HS-27A (cell line): ENCODE measurements at places on chromosomes 3 and 15.
A peak's percentile ranks its signal among the peaks of the same experiment; 100 is the strongest.

GRCh38 chr3:49120096-49120437, 556 bp downstream of the USP19 start:
- DNase-seq, result no peak

DNA sequence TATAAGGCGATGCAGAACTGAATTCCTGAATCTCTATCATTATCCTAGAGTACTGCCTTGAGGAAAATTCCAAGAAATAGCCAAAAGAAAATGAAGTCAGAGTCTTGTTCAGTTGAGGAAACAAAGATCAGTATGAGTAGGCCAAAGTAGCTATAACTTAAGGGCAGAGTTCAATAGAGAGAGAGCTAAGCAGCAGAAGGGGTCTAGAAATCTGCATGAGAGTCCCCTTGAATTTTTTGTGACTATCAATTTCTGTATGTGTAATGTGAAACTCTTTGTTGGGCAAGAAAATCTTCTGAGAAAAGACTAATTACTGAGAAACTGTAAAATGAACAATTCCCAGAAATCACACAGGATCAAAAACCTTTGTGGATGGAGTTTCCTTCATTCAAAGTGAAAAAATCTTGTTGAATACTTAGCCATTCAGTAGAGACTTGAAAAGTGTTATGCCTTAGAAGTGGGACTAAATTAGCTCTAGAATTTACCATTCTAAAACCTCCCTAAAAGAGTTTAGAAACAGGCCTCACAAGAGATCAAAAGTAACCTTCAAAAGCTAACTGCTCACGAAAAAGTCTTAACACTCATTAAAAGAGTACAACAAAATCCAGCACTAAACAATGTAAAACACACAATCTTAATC, 43.1 kb upstream of the FNDC3B start:
- no peak for DNase-seq

GRCh38 chr3:9007928-9008327, 44.7 kb upstream of the RAD18 start:
- no peak for DNase-seq

DNA sequence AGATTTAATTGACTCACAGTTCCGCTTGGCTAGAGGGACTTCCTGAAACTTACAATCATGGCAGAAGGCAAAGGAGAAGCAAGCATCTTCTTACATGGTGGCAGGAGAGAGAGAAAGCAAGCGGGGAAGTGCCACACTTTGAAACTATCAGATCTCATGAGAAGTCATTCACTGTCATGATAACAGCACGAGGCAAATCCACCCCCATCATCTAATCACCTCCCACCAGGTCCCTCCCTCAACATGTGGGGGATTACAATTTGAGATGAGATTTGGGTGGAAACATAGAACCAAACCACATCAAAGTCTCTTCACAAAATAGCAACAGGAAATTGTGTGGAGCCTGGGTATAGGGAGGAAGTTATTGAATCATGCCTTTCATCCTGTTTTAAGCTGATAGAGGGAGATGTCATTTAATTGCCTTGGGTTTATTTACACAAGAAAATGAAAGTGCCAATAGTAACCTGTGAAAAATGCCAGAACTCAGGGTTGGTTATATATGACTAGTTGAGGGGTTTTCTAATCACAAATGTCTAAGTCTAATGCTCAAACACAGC, 624.8 kb upstream of the LMCD1 start:
- no peak for DNase-seq

DNA sequence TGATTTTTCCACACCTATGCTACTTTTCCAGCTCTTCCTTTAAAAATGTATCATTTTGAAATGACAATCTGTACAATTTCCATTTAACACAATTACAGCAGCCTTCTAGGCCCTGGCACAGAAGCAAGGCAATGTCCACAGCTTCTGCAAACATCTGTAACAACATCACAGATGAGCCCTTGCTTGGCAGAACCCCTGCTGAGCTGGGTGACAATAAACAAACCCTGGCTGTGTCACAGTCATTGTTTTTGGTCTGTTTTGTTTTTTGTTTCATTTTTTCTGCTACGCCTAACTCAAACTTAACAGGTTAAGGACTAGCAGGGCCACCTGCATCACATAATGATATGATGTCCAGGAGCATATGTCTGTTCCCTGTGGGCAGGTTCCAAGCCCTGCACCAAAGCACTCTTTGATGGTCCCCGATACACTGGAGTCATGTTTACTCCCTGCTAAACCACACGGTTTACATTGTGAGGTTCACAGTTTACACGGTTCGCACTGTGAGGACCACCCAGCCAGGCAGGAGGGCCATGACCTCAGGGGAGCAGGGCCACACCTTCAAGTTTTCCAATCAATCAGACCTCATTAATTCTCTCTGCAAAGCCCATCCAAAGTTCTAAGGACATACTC, 186.8 kb upstream of the CHRNA7 start:
- no peak for DNase-seq

DNA sequence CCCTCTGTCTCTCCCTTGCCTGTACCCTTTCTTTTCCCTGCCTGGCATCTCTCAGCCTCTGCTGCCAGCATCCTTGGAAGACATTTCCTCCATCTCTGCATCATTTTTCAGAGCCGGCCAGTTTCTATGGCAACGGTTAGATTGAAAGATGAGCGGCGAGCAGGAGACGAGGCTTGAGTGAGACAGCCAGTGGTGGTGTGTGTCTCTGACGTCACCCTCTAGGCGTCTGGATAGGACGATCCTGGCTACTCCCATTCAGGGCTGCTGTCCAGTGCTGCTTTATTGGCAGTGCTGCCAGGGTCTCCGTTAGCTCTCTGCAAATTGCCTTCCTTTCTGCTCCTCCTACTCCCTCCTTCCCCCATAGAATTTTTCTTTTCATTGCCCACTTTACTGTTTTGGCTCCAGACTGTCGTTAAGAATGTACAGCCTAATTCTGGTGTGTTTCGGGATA, 57.9 kb downstream of the TRAK1 start:
- DNase-seq, result no peak

GRCh38 chr3:188827576-188827975, 344.2 kb upstream of the TPRG1 start:
- no peak for DNase-seq

DNA sequence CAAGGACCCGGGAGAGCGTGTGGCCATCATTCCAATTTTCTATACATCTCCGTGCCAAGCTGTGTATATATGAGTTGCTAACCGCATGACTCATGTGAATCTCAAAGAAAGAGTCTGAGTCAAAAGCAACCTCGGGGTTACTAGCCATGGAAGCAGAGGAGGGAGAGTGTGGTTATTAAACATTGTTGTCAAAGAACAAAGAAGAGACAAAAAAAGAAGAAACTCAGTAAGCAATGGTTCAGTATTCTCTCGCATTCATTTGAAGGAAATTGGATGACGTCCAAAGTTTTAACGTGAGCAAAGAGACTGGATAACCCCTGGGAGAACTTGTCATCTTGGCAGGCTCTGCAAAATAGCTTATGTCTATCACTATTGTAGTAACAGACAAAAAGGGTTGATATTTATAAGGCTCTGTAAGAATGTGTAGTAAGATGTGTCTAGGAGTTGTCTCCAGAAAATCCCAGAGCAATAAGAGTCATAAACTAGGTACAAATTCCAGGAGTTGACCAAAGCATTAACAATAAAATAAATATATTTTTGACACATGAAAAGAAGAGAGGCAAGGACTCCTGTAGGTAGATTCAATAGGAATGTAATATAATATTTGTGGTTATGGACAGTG, 52.8 kb upstream of the GRM7 start:
- DNase-seq, result no peak

- DNase-seq, result no peak
These were observed 130.1 kb upstream of the SOX2 start for GRCh38 chr3:181581656-181582055.

GRCh38 chr3:117483839-117484238, 774.3 kb downstream of the TUSC7 start:
- DNase-seq, result no peak

DNA sequence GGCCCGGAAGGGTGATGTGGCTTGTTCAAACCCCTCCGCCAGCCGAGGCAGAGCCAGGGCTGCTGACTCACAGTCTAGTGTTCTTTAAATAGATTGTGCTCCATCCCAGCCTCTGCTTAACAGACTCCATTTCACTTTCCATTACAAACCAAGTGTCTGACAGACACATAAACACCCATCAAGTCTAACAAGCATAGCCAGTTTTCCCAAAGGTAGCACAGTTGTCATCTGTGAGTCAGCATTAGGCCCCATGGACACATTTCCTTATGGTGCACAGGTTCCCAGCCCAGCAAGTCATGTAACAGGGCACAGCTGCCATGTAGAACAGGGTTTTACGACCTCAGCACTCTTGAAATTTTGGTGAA, 109.9 kb upstream of the RAP2B start:
- DNase-seq, result no peak

GRCh38 chr3:156705761-156706616, 31.6 kb downstream of the TIPARP start:
- no peak for DNase-seq

DNA sequence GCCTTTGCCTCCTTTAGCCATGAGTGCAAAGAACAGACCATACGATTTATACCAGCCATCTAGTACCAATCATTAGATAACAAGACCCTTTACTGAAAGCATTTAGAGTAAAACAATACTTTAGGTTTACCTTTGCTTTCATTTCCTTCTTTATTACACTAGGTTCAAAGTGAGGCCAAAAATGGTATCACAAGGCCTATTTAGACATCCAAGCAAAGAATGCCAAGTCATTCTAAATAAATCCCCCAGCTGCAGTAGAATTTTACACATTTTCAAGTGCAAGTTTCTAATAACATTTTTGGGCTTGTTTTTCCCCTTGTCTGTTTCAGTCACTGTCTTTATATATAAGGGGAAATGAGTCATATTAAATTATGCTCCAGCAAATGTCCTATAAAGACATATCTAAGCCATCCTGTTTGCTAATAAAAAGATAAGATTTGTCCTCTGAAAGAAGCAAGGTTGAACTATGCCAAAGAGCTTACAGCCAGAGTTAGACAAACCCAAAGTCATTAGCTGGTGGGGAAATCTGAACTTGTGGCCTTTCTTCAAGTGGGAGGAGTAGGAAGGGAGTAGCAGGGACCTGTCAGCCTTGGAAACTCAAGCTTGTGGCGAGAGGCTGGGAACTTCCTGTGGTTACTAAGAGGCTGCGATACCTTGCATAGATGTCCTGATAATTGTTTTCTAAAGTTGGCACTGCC, 232.7 kb downstream of the MECOM start:
- DNase-seq, result peak; percentile 20

DNA sequence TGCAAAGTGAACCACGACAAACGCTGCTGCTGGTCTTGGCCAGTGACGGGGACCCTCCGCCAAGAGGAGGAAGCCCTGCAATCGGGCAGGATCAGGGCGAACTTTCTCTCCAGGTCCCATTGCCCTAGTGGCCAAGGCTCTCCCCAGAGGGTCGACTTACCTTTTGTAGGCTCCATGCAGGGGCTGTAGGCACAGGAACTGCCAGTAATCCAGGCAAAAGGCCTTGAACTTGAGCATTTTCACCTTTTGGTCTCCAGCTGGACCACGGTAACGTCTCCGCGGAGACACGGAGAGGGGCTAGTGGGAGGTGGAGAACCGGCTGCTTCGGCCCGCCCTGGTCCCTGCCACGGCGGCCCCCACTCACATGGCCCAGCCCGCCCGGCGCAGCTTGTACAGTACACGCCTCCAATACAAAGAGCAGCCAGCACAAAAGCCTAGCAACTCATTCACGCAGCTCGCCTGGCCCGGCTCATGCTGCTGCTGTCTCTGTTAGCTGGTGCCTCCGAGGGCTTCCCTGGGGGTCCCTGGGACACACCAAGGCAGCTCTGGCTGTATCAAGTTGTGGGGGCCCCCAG, 31.0 kb downstream of the IQSEC1 start:
- no peak for DNase-seq

GRCh38 chr3:121063628-121064027, 155.6 kb downstream of the STXBP5L start:
- no peak for DNase-seq

- DNase-seq, result no peak
These were observed 1.4 kb downstream of the DNAJA4 start for GRCh38 chr15:78265752-78266224.

- DNase-seq, result no peak
These were observed 54.3 kb downstream of the LMCD1 start for GRCh38 chr3:8555725-8556472.

DNA sequence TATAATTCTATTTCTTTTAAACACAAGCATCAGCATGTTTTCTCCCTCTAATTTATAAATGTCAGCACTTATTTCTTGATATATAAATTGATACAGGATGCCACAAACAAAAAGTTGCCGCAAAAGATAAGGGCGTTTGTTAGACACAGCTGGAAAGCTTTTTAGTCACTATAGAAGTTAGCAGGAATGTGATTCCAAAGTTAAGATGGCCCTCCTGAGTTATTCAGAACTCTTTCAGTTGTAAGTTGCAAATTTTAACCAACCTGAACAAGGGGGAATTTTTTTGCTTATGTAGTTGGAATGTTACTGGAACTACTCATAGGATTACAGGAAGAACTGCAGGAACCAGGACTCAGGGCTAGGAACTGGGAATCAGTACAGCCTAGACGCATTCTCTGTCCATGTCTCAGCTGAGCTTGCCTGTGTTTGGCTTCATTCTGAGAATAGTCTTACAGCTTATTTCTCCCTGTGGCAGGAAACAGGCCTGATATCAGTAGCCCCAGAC, 166.3 kb downstream of the VGLL4 start:
- DNase-seq, result no peak

- DNase-seq, result no peak
These were observed 37.1 kb upstream of the HDC start for GRCh38 chr15:50302581-50302980.

GRCh38 chr15:83207660-83208366, at the start of gene HDGFL3:
TSS of gene HDGFL3 (minus strand) at chr15:83207823. CDS start at chr15:83207414, 409 bp downstream.
- DNase-seq, result no peak

DNA sequence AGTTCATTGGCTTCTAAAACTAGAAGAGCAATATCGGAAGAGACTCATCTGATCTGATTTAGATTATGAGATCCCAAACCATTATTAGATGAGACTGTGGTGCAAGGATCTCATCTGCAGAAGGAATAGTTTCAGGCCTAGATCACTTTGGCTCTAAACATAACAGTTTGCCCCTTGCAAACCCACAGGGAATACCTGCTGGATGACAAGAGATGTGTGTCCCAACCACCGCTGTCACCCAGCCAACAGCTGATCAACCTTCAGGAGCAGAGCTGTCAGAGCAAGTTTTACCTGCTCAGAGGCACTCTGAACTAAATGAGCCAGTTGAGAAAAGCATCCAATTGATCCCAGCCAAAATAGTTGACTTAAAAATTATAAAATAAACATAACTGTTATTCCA, 64.0 kb upstream of the ST3GAL6 start:
- DNase-seq, result no peak

GRCh38 chr3:59268170-59268569, 218.3 kb upstream of the CFAP20DC start:
- no peak for DNase-seq
